PC-3 (cell line): ENCODE measurements at places on chromosomes 13 and 19. TPM values are rescaled to one million over a fixed set of nuclear protein-coding genes. Genes with fewer than 3 reads are reported as not detected.

Gene KL
- 0.07 TPM in 1 of 2 replicates, not detected in the other for total RNA-seq

GRCh38 chr19:16886305-16886880, 2.4 kb upstream of the F2RL3 start:
- DNase-seq, result peak; percentile 54

Gene SSC5D
- 0.17 TPM in 1 of 2 replicates, not detected in the other for total RNA-seq

GRCh38 chr13:112443191-112443994, 67.2 kb downstream of the SPACA7 start:
- DNase-seq, result no peak

Gene DPF1
- 7.7 and 8.1 TPM in 2 replicates for total RNA-seq

GRCh38 chr13:59356607-59357006, 807.1 kb downstream of the DIAPH3 start:
- no peak for DNase-seq

Gene SLC10A2
- total RNA-seq, result not detected in 2 replicates

Gene KPNA3
- total RNA-seq, result 11.7 and 14.4 TPM in 2 replicates

DNA sequence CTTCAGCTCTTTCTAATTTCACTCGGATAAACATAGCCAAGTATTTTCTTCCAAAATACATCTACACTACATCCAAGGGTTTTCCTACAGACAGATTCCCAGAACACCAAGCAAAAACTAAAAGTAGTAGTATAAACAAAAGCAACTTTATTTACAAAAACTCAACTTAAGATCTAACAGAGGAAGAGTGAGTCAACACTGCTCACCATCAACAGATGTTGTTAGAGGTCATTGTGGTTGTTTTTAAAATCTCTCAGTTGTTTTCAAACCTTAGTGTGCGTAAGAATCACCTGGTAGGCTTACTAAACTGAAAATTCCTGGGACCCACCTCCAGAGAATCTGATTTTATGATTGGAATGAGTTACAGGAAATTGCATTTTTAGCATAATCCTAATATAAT, 631.7 kb upstream of the SGCG start:
- no peak for DNase-seq

Gene IFNL1
- total RNA-seq, result not detected in 2 replicates

Gene PDE4C
- total RNA-seq, result 1.8 TPM in 1 of 2 replicates, not detected in the other

- peak; percentile 80 for DNase-seq
Observed at GRCh38 chr19:18021121-18021755, 13.3 kb downstream of the ARRDC2 start.

GRCh38 chr19:50658441-50659317, 9.4 kb downstream of the C19orf81 start:
- DNase-seq, result peak; percentile 92

DNA sequence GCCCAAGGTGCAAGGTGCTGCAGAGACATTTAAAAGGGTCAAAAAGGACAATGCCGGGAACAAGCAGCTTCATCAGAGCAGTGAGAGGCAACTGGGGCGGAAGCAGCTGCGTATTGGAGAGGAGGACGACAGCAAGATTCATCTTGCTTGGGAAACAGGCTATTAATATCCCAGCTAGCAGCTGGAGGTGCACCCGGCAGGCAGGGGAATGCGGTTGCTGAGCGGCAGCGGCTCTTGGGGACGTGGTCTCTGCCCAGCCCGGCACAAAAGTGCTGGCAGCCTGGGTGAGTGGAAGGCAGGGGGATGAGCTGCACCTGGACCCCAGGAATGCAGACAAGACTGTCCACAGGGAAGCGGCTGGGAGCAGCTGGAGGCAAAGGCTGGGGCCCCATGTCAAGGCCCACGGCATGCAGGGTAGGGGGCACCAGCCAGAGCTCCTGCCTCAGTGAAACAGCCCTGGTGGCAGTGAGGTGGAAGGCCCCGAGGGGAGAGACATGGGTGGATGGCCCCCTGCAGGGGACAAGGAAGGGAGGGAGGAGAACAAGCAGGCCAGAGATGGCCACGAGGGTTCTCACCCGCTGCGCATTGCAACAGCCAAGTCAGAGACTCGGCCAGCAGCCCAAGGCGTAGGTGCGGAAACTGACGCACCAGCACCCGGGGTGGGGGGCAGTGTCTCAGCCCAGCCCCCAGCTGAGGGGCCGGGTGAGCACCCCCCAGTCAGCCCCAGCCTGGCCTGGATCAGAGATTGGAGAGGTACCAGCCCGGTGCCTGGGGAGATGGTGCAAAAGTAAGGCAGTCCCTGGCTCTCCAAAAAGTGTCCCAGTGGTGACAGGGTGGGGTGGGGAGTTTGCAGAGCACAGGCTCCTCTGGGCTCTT, 34.4 kb downstream of the PEPD start:
- no peak for DNase-seq

Gene ACP7
- total RNA-seq, result 3.4 and 5.0 TPM in 2 replicates

DNA sequence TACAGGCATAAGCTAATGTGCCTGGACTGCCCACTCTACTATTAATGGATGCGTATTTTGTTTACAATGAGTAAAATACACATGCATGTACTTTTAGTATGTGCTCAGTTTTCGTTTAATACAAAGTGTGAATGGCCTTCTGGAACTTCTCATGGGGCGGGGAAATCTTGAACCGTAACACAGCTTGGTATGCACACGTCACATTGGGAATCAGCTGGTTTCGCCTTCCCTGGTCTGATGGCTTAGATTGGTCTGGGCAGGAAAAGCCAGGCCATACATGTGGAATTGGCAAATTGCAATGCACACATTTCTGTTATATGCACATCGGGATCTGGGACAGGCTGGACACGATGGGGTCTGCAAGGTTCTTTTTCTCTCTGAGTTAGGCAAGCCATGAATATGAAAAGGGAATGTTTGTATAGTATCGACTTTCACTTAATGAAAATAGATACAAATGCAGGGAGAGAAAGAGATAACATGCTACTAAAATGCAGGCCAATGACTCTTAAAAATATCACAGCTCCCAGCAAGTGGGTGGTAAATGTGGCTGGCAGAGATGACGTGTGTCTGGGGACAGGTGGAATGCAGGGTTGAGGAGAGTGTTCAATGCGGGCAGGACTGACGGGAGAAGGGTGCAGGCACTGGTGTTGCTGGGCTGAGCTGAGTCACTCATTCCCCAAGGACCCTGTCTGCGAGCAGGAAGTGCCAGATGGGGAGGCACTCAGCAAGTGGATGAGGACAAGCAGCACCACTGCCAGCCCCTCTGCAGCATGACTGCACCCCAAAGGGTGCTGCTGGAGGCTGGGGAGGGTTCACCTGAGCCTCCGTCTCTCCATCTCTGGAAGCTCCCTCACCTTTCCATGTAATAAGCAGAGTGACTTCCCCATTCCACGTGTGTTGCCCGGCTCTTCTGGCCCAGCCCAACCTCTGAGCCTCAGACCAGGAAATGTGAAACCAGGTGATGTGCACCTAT, 204.0 kb upstream of the GPR12 start:
- DNase-seq, result no peak

Gene FCAR
- total RNA-seq, result not detected in 2 replicates

DNA sequence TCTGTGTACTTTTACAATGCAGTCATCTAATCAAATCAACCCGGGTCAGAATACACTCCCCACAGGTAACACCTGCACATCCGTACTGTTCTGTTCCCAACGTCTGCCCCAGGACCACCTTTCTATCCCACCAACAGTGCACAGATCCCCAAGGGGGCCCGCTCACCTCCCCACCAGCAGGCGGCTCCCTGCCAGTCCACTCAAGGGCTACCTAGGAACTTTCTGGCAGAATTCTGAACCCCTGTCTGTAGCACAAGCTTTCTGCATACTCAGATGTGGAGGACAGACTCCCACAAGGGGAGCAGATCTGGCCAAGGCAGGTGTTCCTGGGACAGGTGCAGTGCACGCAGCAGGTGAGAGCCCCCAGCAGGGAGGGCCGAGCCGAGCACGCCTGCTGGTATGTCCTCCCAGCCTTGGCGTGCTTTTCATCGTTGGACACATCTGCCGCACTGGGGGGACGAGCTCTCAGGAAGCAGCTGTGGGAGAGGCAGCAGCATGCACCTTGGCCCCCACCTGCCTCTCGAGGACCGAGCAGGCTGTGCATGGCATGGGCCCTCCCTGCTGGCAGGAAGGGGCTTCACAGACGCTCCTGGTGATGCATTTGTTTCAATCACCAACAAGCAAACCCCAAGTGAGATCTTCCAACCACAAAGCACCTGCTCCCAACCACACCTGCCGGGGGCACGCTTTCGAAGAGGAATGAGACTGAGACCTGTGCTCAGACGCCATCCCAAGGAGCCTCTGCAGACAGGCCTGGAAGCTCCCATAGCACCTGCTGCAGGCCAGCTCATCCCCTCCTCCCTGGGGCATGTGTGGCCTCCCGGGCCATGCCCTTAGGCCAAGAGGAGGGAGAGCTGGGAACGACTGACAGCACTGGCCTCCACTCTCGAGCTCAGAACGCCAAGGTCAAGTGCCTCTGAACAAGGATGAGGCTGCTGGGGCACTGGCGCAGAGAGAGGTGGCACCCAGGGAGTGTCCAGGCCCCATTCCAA, 35.9 kb downstream of the RAB20 start:
- no peak for DNase-seq

- DNase-seq, result peak; percentile 71
Observed at GRCh38 chr19:23391236-23391635, 4.0 kb downstream of the ZNF91 start.

- no peak for DNase-seq
Observed at GRCh38 chr13:104980586-104980985, 1554.9 kb downstream of the EFNB2 start.

DNA sequence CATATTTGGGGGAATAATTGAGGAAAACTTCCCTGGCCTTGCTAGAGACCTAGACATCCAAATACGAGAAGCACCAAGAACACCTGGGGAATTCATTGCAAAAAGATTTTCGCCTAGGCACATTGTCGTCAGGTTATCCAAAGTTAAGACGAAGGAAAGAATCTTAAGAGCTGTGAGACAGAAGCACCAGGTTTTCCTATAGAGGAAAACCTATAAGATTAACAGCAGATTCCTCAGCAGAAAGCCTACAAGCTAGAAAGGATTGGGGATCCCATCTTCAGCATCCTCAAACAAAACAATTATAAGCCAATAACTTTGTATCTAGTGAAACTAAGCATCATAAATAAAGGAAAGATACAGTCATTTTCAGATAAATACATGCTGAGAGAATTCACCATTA, 114.9 kb downstream of the PIBF1 start:
- DNase-seq, result no peak

Gene KLK12
- not detected in 2 replicates for total RNA-seq

Gene RNF113B
- total RNA-seq, result not detected in 2 replicates

Gene B3GNT3
- total RNA-seq, result 39.5 and 41.7 TPM in 2 replicates

- no peak for DNase-seq
Observed at GRCh38 chr13:101181076-101181685, 235.1 kb downstream of the NALCN start.

Gene CYP2A6
- total RNA-seq, result not detected in 2 replicates

Gene CCDC70
- not detected in 2 replicates for total RNA-seq

Gene SMAD9
- total RNA-seq, result 0.75 and 0.87 TPM in 2 replicates

DNA sequence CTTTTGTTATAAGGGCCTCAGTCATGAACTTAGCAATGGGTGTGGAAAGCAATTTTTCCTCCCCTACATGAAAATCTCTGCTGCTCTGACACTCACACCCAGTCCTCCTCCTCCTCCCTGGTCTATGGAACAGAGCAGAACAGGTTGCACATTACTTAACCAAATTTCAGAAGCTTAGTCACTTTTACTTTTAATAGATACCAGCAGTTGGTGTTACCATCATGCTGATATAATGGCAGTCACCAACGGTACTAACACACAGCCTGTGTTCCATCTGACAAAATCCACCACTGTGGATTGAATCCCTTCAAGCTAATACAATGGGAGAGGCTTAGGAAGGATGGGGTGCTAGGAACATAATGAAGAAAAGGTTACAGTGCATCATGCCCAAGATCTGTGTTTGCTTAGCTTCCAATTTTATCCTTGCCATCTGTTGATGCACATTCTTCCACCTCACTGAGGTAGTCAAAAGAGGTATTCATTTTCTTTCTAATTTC, 9.8 kb downstream of the TPT1 start:
- no peak for DNase-seq

GRCh38 chr19:31529121-31529520, 179.9 kb upstream of the TSHZ3 start:
- DNase-seq, result no peak

Gene TTC9B
- 0.15 and 0.17 TPM in 2 replicates for total RNA-seq

- DNase-seq, result no peak
Observed at GRCh38 chr13:102907016-102907756, 61.4 kb downstream of the ERCC5 start.

GRCh38 chr13:113632706-113633484, 25.1 kb downstream of the ATP4B start:
- DNase-seq, result no peak

Gene TSSK6
- 4.5 and 4.9 TPM in 2 replicates for total RNA-seq

DNA sequence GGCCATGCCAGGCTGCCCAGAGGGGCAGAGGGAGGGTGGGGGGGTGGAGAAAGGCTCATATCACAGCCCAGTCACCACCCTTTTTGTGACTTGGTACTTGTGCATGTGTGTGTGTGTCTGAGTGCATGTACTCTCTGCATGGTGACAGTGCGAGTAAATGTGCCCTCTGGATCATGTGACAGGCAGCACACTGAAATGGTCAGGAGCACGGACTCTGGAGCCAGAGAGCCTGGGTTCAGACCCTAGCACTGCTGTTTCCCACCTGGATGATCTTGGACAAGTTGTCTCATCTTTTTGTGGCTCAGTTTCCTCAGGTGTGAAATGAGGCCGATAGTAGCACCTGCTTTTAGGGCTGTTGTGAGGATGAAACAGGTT, 2.0 kb downstream of the CIC start:
- no peak for DNase-seq

- DNase-seq, result no peak
Observed at GRCh38 chr13:33250609-33251008, 34.9 kb downstream of the STARD13 start.

- DNase-seq, result peak; percentile 64
Observed at GRCh38 chr19:49691243-49692146, 579 bp downstream of the CPT1C start.

DNA sequence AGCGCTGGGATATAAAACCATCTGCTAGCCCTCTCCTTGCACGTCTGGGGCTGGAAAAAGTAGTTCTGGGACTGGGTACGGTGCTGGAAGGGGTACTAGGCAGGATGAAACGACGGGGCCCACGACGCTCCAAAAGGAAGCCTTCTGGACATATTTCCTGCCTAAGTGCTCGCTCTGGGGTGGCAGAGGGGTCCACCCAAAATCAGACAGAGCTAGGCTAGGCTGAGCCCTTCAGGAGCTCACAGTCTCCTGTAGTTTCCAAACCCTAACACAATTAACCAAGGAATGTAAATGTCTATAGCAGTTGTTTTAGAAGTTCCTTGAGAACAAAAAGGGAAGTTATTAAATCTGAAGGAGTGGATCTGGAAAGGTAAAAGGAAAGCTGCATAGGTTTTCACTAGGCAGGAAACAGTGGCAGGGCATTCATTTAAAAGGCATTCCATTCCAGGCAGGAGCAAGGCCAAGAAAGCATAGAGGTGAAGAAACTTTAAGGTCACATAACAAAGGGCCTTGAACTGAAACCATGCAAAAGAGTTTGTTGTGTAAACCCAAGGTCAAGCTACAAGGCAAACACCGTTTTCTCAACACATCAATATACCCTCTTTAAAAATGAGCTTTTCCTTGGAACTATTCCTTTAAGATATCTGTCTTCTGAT, 634 bp upstream of the DIAPH3 start:
- peak; percentile 12 for DNase-seq

- no peak for DNase-seq
Observed at GRCh38 chr13:32340914-32341313, 25.6 kb downstream of the BRCA2 start.

Gene SERPINE3
- not detected in 2 replicates for total RNA-seq
